ENCODE measurements at places on chromosomes 2 and 18.

DNA sequence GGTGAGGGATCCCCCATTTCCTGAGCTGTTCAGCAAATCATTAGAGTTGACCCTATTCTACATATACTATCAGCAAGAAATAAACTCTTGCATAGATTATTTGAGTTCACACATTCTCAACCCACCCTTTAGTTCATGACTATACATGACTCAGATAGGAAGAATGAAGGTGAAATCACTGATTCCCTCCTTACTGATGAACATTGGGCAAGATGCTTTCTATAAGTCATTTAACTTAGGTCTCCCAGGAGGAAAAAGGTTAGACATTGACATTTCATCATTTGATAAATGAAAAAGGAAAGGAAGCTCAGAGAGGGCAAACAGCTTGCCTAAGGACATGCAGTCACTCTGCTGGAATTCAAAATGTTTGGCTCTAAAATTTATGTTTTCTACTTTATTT lies 408.0 kb downstream of the TMEM182 start:
- DNase-seq, result no peak

GRCh38 chr18:57220930-57221483 lies 74.1 kb downstream of the BOD1L2 start:
- no peak for DNase-seq

- DNase-seq, result no peak
Measured at GRCh38 chr2:25230198-25230947, 62.0 kb upstream of the POMC start.

- no peak for DNase-seq
Measured at GRCh38 chr2:235725016-235725489, 231.2 kb downstream of the AGAP1 start.

All from T-cell (primary cell).